ENCODE measurements at places on chromosomes 12 and 14. TPM values are rescaled to one million over a fixed set of nuclear protein-coding genes. Genes with fewer than 3 reads are reported as not detected.

The DHRS4L2 gene
- 36.8 TPM for polyA plus RNA-seq

The RAD51AP1 gene
- polyA plus RNA-seq, result 29.0 TPM

The HOXC12 gene
- not detected for polyA plus RNA-seq

The SNX6 gene
- 116 TPM for polyA plus RNA-seq

The PTGDR gene
- polyA plus RNA-seq, result 0.30 TPM

The CLEC6A gene
- polyA plus RNA-seq, result 0.10 TPM

The TMEM260 gene
- polyA plus RNA-seq, result 39.8 TPM

The SERPINA10 gene
- 0.06 TPM for polyA plus RNA-seq

The FOXM1 gene
- 30.7 TPM for polyA plus RNA-seq

The NRIP2 gene
- polyA plus RNA-seq, result 35.5 TPM

The ERP29 gene
- polyA plus RNA-seq, result 162 TPM

The BDKRB1 gene
- 0.38 TPM for polyA plus RNA-seq

The POTEM gene
- not detected for polyA plus RNA-seq

The TSPAN9 gene
- 105 TPM for polyA plus RNA-seq

The CIDEB gene
- 25.3 TPM for polyA plus RNA-seq

The RNU4-1 gene
- polyA plus RNA-seq, result not detected

The RNF212B gene
- 2.4 TPM for polyA plus RNA-seq

The TAS2R13 gene
- polyA plus RNA-seq, result 0.21 TPM

The LMO3 gene
- polyA plus RNA-seq, result 3.0 TPM

The SNRPF gene
- 95.9 TPM for polyA plus RNA-seq

The INHBC gene
- polyA plus RNA-seq, result 0.20 TPM

The KRT71 gene
- not detected for polyA plus RNA-seq

The PTPRO gene
- 227 TPM for polyA plus RNA-seq

The GNB3 gene
- polyA plus RNA-seq, result 12.0 TPM

The CLEC12A gene
- 0.82 TPM for polyA plus RNA-seq

The GRIP1 gene
- 28.3 TPM for polyA plus RNA-seq

The SOAT2 gene
- 3.1 TPM for polyA plus RNA-seq

The CCDC177 gene
- polyA plus RNA-seq, result 0.10 TPM

The TAS2R19 gene
- polyA plus RNA-seq, result 0.87 TPM

The BIN2 gene
- polyA plus RNA-seq, result 1.9 TPM

The TMTC2 gene
- polyA plus RNA-seq, result 37.5 TPM

The TAS2R8 gene
- not detected for polyA plus RNA-seq

The TSPAN11 gene
- polyA plus RNA-seq, result 6.0 TPM

The TMEM229B gene
- 3.3 TPM for polyA plus RNA-seq

The SSPN gene
- polyA plus RNA-seq, result 10.7 TPM

The EPYC gene
- 0.08 TPM for polyA plus RNA-seq

The SLC6A15 gene
- 1.1 TPM for polyA plus RNA-seq

The KLHL28 gene
- 17.9 TPM for polyA plus RNA-seq

The NAV3 gene
- polyA plus RNA-seq, result 8.9 TPM

The TUBA1C gene
- 95.6 TPM for polyA plus RNA-seq

The OAS2 gene
- 6.2 TPM for polyA plus RNA-seq

The OR10A7 gene
- not detected for polyA plus RNA-seq

The CFAP251 gene
- 16.4 TPM for polyA plus RNA-seq

The RHOJ gene
- 24.8 TPM for polyA plus RNA-seq

The PSME1 gene
- 235 TPM for polyA plus RNA-seq

The CEBPE gene
- polyA plus RNA-seq, result 0.26 TPM

The C12orf56 gene
- 1.2 TPM for polyA plus RNA-seq

The FANCM gene
- 12.7 TPM for polyA plus RNA-seq

The TDRD9 gene
- polyA plus RNA-seq, result 1.5 TPM

The SLC5A8 gene
- polyA plus RNA-seq, result 24.3 TPM

The IFNG-AS1 gene
- polyA plus RNA-seq, result 0.27 TPM

The ABCB9 gene
- 9.4 TPM for polyA plus RNA-seq

The RHEBL1 gene
- 2.4 TPM for polyA plus RNA-seq

The PRB2 gene
- not detected for polyA plus RNA-seq

The DPPA3 gene
- not detected for polyA plus RNA-seq

Measured in left renal cortex interstitium (tissue), 4 donors.